ENCODE measurements at places on chromosomes 6 and 20.

DNA sequence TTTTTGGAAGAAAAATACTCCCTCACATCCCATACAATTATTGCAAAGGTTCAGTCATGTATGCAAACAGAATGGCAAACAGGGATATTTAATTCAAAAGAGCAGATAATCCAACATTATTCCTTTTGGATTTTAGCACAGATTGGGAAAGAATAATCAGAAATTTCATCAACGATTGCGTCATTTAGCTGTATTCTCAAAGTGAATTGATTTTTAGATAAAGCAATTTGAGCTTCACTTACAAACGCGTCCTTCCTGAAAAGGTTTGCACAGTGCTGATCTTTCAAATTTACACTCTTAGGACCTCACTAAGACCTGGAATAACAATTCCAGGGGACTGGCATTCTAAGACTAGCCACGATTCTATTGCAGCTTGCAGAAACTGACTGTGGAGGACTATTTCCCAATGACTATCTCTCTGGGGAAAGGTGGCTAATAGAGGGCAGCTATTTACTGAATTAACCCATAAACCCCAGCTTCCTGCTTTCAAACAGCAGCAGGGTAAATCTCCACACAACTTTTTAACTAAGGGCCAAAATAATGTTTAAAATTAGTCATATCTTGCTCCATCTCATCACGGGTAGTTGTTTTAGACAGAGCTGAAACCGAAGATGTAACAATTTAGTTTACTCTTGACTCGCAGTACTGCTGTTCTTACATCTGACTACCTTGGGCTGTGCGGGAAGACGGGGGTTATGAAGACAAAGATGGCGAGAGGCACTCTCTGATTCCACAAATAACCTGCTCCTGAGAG lies 131.2 kb upstream of the FAM184A start:
- DNase-seq: no peak

- DNase-seq: no peak
These were observed 40.6 kb upstream of the SLC22A16 start for GRCh38 chr6:110517034-110517433.

- no peak for DNase-seq
These were observed 139.3 kb downstream of the RFPL4B start for GRCh38 chr6:112486454-112486853.

- DNase-seq: no peak
These were observed 1.0 kb downstream of the JARID2 start for GRCh38 chr6:15246666-15247499.

GRCh38 chr6:22651731-22652130 lies 82.4 kb downstream of the HDGFL1 start:
- DNase-seq: no peak

DNA sequence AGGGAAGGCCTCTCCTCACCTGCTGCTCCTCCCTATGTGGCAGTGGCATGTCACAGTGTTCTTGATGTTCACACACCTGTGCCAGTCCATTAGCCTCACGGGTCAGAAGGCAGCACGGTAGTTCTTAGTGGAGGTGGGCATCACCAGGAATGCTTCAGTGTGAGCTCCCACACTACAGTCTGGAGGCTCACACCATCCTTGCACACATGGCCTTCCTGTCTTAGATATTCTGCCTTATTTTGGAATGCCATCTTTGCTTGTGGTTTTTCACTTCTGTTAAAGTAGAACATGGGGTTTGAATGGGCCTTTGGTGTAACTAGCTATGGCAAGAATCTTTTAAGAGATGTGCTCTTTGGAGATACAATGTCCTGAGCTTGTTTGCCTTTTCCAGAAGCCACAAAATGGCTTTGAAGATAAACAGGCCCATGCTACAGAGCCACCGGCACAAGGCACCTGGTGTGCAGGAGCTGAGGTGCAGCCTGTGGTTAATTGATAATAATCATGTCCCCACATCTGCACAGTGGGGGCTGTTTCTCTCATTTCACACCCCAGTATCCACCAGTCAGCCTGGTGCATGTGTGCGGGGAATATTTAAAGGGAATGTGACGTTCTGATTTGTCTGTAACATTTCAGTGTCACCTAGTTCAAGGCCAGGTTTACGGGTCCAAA lies 3.2 kb upstream of the SLC17A9 start:
- no peak for DNase-seq

GRCh38 chr20:31844737-31845299 lies 586 bp downstream of the FOXS1 start:
- DNase-seq: no peak

- no peak for DNase-seq
These were observed 139.8 kb downstream of the DTNBP1 start for GRCh38 chr6:15522856-15523529.

DNA sequence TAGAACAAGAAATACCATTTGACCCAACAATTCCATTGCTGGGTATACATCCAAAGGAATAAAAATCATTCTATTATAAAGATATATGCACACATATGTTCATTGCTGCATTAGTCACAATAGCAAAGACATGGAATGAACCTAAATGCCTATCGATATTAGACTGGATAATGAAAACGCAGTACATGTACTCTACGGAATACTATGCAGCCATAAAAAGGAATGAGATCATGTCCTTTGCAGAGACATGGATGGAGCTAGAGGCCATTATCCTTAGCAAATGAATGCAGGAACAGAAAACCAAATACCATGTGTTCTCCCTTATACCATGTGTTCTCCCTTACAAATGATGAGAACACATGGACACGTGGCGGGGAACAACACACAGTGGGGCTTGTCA lies 190.2 kb downstream of the HACE1 start:
- no peak for DNase-seq

DNA sequence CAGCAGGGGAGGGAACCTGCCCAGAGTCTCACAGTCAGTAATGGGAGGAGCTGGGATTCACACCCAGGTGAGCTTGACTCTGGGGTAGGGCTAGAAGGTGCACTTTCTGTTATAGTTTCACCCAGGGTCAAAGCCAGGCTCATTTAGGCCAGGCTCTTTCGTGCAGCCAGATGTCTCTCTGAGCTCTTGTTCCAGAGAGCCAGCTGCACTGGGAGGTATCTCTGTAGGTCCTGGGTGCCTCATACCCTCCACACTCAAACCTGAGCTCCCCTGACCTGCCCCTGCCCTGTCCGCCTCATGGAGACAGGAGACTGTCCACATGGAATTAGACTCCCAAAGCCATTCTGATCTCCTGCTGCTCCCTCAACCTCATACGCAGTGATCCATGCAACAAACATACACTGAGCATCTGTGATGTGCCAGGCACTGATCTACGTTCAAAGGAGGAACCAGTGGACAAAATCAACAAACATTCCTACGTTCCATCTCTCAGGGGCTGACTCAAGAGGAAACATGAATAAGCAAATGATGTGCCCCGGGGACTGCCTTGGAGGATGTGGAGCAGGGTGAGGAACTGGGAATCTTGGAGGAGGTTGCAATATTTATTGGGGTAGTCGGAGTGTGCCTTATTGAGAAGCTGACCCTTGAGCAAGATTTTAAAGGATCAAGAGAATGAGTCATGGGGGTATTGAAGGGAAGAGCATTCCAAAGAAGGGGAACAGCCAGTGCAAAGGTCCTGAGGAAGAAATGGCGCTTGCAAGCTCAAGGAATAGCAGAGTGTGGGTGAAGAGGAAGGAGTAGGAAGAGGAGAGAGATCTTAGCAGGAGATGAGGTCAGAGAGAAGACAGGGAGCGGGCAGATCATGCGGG lies 71.3 kb upstream of the TOX2 start:
- no peak for DNase-seq

DNA sequence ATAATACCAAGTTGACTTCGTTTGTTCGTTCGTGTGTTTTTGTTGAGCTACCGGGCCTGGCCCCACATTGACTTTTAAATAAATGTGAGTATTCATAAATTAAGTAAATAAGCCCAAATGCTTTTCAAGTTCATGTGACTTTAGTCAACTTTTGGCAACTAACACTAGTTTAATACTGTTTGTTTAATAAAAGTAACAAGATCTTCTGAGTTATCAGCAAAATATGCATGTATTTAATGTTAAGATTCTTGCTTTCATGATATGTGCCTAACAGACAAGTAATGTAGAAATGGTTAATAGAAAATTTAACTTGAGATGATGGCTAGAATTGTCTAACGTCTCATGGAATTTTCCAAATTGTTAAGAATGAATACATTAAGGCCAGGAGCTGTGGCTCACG lies 38.7 kb upstream of the ECI2 start:
- DNase-seq: no peak

DNA sequence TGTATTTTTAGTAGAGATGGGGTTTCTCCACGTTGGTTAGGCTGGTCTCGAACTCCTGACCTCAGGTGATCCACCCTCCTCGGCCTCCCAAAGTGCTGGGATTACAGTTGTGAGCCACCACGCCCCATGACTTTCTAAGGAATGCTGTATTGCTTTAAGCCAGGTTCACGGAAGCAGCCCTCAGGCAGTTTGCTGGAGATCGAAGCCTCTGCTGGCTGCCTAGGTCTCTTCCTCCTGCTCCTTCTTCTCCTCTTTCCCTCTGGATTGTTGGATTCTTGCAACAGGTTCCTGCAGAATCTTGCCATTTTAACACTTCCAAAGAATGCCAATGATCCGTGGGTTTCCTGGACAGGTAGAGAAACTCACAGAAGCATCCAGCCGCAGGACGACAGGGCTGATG lies 29.3 kb upstream of the B4GALT5 start:
- no peak for DNase-seq

DNA sequence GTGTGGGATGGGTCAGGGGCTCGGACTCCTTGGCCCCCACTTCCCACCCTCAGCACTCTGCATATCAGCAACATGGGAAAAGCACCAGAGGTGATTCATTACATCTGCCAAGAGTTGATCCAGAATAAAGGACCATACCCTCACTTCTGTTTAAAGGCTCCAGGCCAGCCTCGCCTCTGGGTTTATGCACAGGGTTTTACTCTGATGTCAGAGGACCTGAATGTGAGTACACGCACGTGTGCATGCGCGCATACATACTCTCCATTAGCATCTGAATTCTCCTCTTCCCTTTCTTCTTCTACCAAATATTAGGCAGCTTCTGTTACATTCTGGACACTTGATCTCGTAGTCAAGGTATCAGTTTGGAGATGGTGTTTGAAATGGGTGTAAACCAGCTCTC lies 114.7 kb upstream of the SPTLC3 start:
- DNase-seq: no peak

GRCh38 chr6:158684745-158685324 lies 35.0 kb downstream of the SYTL3 start:
- no peak for DNase-seq

DNA sequence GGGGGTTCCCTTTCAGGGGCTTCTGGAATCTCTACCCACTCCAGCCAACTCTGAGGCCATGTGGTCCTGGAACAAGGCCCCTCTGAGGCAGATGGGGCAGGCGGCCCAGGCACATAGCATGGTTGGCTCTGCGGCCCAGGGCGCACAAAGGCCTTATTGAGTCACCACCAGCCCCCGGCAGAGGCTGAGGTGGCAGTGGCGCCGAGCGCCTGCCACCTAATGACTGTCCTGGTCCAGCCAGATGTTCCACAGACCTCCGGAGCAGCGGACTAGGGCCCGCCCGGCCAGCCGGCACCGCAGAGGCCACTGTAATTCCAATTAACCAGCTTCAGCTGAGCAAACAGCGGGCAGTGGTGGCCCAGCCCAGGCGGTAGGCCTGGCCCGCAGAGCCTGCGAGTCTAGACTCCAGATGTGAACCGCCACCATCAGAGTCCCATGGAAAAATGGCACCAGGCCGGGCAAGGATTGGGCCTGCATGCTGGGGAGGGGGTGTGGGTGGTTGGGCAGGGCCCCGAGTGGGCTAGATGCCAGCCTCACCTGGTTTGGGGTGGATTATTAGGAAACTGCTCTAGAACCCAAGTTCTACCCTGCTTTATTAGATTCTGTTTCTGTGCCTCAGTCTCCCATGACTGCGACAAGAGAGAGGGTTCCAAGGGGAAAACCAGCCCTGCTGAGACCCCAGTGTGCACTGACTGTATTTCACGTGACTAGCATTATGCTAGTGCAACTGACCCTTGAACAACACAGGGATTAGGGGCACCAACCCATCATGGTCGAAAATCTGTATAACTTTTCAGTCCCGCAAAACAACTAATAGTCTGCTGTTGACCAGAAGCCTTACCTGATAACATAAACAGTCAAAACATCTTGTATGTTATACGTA lies 34.1 kb upstream of the ID1 start:
- DNase-seq: no peak

DNA sequence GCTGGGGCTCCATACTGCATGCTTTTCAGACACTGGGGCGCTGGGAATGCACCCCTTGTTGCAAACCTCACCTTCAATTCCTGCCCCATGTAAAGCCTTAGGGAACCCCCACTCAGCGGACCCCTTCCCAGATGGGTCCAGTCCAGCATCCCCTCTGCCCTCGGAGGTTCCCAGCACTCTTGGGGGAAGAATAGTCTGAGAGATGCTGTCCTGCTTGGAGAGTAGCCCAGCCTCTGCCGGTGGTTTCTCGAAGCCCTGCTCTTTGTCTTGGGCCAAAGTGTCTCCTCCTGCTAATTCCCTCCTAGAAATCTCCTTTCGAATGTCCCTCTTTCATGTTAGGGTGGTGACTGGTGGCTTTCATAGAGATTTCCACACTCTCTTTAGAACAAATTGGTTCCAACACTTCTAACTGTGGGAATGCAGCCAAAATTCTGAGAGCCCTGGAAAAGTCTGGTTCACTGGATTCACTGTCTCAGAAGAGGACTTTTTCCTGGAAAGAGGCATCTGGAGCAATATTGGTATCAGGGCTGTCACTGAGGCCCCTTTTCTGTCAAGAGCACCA lies 24.9 kb upstream of the SULF2 start:
- no peak for DNase-seq

DNA sequence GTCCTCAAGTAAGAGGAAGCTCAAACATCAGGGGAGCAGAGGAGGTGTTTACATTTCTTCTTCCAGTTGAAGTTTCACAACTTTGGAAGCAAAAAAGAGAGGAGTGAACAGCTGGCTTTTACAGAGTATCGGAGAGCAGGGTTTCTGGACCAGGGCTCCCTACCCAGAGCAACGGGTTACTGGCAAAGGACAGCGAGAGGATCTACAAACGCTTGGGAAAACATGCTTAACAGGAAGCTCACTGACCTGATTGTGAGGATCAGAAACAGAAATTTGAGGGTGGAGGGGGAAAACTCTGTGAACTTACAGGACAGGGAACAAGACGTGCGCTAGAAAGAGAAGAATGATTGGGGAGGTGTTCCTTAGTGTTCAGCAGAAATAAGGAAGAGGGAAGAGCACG lies 85.7 kb upstream of the TAB2 start:
- DNase-seq: no peak

GRCh38 chr20:49657118-49657901 lies 56.4 kb downstream of the B4GALT5 start:
- DNase-seq: no peak

- no peak for DNase-seq
These were observed 146.9 kb downstream of the FUT9 start for GRCh38 chr6:96162711-96163120.
